Ascending aorta (tissue), 2 donors: ENCODE measurements at places on chromosomes 5 and 9. TPM values are rescaled to one million over a fixed set of nuclear protein-coding genes. Genes with fewer than 3 reads are reported as not detected.

DNA sequence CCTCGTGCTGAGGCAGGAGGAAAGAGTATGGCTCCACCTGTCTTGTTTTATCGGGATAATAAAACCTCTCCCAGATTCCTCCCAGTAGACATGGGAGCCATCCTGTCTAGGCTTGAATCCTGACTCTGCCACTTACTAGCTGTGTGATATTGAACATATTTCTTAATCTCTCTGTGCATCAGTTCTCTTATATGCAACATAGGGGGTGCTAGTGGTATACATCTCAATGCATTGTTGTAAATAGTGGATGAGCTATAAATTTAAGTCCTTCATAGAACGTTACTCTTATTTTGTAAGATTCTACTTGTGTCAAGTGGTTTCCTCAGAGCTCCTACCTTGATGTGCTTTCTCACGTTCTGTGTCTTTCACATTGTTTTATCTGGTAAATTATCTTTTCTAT, 417.7 kb upstream of the POU5F2 start:
- DNase-seq, result no peak
- H3K4me3 ChIP-seq, result no peak overlapping the region

Gene MSX2
- not detected for total RNA-seq

DNA sequence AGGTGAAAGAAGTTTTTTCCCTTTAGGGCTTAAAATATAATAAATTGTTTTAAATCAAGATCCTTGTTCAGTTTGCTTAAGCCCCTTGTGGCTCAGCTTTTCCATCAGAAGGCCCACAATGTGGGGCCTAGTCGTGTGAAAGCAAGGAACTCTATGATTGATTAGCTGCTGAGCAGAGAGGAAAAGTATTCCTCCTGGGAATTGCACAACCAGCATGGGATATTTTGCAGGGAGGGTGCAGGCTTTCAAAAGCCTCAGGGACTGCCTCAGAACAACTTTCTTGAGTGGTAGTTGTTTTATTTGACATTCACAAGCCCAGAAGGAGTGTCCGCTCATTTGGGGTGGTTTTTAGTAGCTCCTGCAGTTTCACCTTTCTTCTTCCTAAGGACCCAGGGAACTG, 19.8 kb downstream of the TTC23L start:
- no peak for DNase-seq
- H3K27ac ChIP-seq, result peak overlapping the region; percentile 57
- H3K27me3 ChIP-seq, result no peaks in the 10 kb centered on the region
- no peaks in the 10 kb centered on the region for H3K36me3 ChIP-seq
- H3K4me3 ChIP-seq, result no peak overlapping the region

DNA sequence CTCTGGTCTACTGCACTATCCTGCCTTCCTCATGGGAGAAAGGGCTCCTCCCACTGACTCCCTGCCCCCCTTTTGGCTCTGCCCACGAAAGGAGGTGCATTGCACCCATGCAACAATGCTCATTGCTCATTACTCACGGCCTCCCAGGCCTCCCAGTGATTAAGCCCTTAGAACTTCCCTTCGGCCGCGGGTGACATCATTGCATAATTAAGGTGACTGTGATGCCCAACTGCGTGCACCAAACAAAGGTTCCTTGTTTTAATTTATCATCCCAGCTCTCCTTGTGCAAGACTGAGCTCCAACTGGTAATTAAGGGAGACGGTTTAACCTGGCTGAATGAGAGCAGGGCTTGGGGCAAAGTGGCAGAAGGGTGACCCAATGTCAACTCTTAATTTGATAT, 180.4 kb downstream of the GAS1 start:
- H3K36me3 ChIP-seq, result no peaks in the 10 kb centered on the region
- no peak overlapping the region for H3K27ac ChIP-seq
- H3K4me3 ChIP-seq, result no peak overlapping the region
- H3K4me1 ChIP-seq, result no peaks in the 10 kb centered on the region
- H3K27me3 ChIP-seq, result no peaks in the 10 kb centered on the region
- DNase-seq, result no peak

DNA sequence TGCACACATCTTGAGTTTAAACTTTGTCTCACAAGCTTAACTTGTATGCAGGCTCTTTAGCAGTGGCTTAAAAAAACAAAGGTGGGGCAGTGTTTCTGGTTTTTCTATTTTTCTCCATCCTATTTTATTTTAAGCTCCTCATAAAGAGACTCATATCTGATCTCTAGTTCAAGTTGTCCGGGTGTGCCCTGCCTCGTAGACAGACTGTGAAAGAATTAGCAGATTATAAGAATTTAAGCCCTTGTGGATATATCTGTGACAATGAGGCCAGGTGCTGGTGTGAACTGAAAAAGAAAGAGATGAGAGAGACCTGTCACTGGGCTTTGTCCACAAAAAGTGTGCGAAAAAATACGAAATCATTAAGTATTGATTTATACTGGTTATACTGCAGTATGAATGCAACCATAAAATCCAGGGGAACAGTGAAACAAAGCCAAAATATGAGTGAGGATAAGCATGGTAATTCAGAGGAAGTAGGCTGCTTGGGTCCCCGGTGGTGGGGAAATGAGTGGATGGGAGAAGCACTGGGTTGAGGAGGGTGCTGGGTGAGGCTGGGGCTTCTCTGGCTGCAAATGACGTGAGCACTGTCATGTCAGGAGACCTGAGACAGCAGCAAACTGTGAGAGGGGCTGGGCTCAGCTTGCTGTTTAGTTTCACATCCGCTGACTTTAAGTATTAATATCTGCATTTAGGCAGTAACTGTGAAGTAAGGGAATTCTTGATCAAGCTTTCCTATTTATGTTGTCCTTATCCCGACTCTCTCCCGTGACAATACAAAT, 179.7 kb upstream of the ANKRD55 start:
- H3K27ac ChIP-seq, result peak overlapping the region; percentile 41
- DNase-seq, result peak; percentile 52
- no peaks in the 10 kb centered on the region for H3K36me3 ChIP-seq
- H3K4me3 ChIP-seq, result no peak overlapping the region

GRCh38 chr9:124735121-124735520, 36.0 kb downstream of the NR6A1 start:
- H3K4me3 ChIP-seq, result no peak overlapping the region
- H3K27ac ChIP-seq, result no peak overlapping the region
- H3K4me1 ChIP-seq, result no peaks in the 10 kb centered on the region
- no peaks in the 10 kb centered on the region for H3K27me3 ChIP-seq
- H3K36me3 ChIP-seq, result no peaks in the 10 kb centered on the region
- DNase-seq, result no peak

Gene NTMT1
- total RNA-seq, result 6.9 TPM

DNA sequence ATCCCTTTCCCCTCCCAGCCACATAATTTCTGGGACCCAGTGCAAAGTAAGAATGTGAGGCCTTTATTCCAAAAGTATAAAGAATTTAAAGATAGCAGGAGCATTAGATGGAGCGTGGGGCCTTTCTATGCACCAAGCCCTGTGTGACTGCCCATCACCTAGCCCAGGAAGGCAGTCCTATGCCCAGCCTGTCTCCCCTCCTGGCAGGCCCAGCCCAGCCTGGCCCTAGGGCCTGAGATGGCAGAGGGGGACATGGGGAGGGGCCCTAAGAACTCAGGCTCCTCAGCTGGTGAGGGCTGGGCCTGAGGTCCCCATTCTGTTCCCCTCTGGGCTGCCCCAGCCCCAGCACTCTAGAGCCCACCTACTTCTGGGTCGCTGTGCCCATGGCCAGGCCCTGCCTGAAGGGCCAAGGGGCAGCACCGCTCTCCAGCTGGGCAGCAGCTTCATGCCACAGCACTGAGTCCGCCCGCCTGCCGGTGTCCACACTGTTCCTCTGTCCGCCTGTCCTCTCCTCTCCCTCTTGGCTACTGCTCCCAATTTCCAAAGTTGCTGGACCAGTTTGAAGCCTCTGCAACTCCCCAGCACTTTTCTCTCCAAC, 995 bp upstream of the SLC23A1 start:
- DNase-seq, result no peak
- no peaks in the 10 kb centered on the region for H3K36me3 ChIP-seq
- no peaks in the 10 kb centered on the region for H3K27me3 ChIP-seq
- H3K4me1 ChIP-seq, result peaks cover 2% of the 10 kb centered on the region
- no peak overlapping the region for H3K4me3 ChIP-seq
- H3K27ac ChIP-seq, result no peak overlapping the region

- no peaks in the 10 kb centered on the region for H3K36me3 ChIP-seq
- DNase-seq, result no peak
- peaks cover 6% of the 10 kb centered on the region for H3K4me1 ChIP-seq
- peak overlapping the region; percentile 27 for H3K4me3 ChIP-seq
- H3K27ac ChIP-seq, result no peak overlapping the region
Measured at GRCh38 chr5:51389288-51389576, 6.0 kb downstream of the ISL1 start.

Gene ZFP2
- total RNA-seq, result 0.75 TPM

GRCh38 chr5:89981878-89982773, 427.4 kb downstream of the CETN3 start:
- no peak for DNase-seq
- H3K4me1 ChIP-seq, result no peaks in the 10 kb centered on the region
- no peak overlapping the region for H3K4me3 ChIP-seq
- no peaks in the 10 kb centered on the region for H3K36me3 ChIP-seq
- no peak overlapping the region for H3K27ac ChIP-seq

Gene EPB41L4B
- not detected for total RNA-seq

Gene HEMGN
- total RNA-seq, result not detected

DNA sequence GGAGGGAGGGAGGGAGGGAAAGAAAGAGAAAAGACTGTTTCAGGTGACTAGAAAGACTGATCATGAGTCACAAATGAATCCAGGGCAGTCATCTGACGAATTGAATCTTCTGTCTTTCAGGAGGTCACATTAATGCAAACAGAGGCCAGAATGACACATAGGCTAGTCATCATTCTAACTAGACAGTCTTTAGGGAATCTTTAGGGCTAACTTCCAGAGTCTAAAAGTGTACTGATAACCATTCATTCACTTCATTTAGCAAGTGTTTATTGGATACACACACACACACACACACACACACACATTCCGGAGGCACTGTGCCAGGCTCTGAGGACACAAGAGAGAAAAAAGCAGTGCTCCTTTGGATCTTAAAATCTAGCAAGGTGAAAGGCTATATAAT, 156.7 kb downstream of the EBF1 start:
- peaks cover 15% of the 10 kb centered on the region for H3K4me1 ChIP-seq
- H3K27me3 ChIP-seq, result no peaks in the 10 kb centered on the region
- H3K36me3 ChIP-seq, result no peaks in the 10 kb centered on the region
- no peak overlapping the region for H3K27ac ChIP-seq
- H3K4me3 ChIP-seq, result no peak overlapping the region
- DNase-seq, result no peak

DNA sequence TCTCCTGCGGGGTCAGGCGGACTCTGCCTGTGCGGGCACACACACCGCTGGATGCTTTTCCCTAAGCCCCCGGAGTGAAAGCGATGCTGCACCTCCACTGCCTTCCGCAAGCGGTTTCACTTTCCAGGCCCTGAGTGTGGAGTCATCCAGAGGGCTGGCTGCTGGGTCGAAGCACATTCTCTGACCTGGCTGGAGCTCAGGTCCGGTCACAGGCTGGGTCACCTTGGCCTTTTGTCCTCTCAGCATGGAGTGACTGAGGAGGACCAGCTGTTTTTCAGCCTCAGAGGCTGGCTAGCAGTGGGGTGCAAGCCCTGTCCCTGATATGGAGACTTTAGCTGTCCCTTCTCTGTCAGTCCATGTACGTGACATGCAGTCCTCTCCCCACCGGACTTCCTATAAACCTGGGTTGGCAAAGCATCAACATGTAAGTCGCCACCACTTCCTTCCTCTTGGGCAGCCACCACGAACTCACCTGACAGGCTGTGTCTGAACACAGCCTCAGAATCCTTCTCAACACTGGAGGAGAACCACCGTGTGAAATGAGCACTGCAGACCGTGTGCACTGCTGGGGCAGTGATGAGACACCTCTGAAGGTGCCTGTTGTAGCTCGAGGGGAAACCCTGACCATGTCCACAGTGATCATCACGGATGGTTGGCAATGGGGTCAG, 51.3 kb downstream of the GADD45G start:
- no peaks in the 10 kb centered on the region for H3K36me3 ChIP-seq
- H3K4me3 ChIP-seq, result no peak overlapping the region
- DNase-seq, result no peak
- no peaks in the 10 kb centered on the region for H3K4me1 ChIP-seq
- no peak overlapping the region for H3K27ac ChIP-seq

- no peak for DNase-seq
- H3K27me3 ChIP-seq, result no peaks in the 10 kb centered on the region
- no peak overlapping the region for H3K27ac ChIP-seq
Measured at GRCh38 chr5:110458313-110458712, 268.2 kb downstream of the TMEM232 start.

DNA sequence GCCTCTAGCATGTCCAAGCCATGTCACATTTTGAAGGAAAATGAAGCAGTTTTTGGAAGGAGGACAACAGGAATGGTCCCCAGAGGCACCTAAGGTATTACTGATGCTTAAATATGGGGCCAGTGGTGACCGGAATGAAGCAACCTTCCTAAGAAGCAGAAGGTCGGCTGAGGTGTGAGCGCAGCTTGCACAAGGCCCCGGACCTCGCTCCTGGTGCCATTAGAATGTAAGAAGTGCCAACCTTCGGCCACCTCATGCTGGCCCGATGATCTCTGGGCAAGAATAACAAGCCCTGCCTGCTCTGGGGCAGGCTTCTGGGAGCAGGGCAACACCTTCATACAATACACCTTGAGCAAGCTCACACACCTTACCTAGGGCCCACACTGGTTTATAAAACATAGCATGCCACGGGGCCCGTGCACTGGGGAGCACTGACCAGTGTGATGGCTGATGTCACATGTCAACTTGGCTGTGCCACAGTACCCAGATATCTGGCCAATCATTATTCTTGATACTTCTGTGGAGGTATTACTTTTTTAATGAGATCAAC, 21.9 kb downstream of the SEMA4D start:
- H3K27ac ChIP-seq, result no peak overlapping the region
- H3K36me3 ChIP-seq, result no peaks in the 10 kb centered on the region
- H3K27me3 ChIP-seq, result no peaks in the 10 kb centered on the region
- H3K4me1 ChIP-seq, result no peaks in the 10 kb centered on the region
- no peak for DNase-seq

Gene GABRA6
- not detected for total RNA-seq

- H3K27ac ChIP-seq, result no peak overlapping the region
- no peaks in the 10 kb centered on the region for H3K36me3 ChIP-seq
- no peak overlapping the region for H3K4me3 ChIP-seq
- DNase-seq, result no peak
- H3K27me3 ChIP-seq, result no peaks in the 10 kb centered on the region
Measured at GRCh38 chr5:3220201-3220600, 375.4 kb upstream of the IRX1 start.

DNA sequence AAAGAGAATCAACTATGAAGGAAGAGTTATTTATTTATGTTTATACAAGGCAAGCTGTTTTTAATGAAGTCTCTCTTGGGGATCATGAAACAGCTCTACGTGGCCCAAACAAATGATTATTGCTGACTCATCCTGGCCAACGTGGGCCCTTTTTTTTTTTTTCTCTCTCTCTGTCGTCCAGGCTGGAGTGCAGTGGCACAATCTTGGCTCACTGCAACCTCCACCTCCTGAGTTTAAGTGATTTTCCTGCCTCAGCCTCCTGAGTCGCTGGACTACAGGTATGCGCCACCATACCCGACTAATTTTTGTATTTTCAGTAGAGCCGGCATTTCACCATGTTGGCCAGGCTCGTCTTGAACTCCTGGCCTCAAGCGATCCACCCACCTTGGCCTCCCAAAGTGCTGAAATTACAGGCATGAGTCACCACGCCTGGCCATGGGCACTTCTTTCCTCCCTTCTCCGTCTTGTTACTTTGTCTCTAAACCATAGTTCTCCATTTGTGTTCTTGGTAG, 98.3 kb downstream of the BASP1 start:
- no peak overlapping the region for H3K4me3 ChIP-seq
- DNase-seq, result no peak
- no peaks in the 10 kb centered on the region for H3K27me3 ChIP-seq
- H3K4me1 ChIP-seq, result no peaks in the 10 kb centered on the region

Gene PDE8B
- total RNA-seq, result 28.1 TPM

- DNase-seq, result no peak
- peaks cover 96% of the 10 kb centered on the region for H3K36me3 ChIP-seq
- no peak overlapping the region for H3K27ac ChIP-seq
- no peak overlapping the region for H3K4me3 ChIP-seq
Measured at GRCh38 chr9:5778805-5779204, 54.1 kb downstream of the ERMP1 start.
